ENCODE measurements at places on chromosomes 7 and 10. TPM values are rescaled to one million over a fixed set of nuclear protein-coding genes. Genes with fewer than 3 reads are reported as not detected.

The ESYT2 gene
- 108 TPM for total RNA-seq

The SYCE1 gene
- total RNA-seq: not detected

The FFAR4 gene
- 0.16 TPM for total RNA-seq

The ADO gene
- 20.2 TPM for total RNA-seq
